ENCODE measurements at places on chromosomes 2 and 18.

DNA sequence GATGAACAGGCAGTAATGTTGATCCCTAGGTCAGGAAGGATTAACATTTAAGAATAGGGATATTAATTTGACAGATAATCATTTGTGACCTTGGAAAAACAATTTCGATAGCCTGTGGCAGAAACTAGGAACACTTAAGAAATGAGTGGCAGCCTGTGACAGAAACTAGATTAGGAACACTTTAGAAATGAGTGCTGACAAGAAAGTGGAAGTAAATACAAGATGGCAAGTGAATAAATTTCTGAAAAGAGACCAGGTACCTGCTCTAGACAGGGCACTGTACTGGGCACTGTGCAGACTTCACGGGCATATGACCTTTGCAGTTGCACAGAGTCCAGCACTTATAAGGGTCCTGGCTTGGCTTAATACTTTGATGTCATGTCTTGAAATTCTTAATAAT is 5.5 kb upstream of the HNRNPA3 start:
- DNase-seq: no peak

- no peak for DNase-seq
Measured at GRCh38 chr2:207260947-207261346, 95.2 kb upstream of the KLF7 start.

GRCh38 chr18:79389689-79390088 is 6.0 kb upstream of the NFATC1 start:
- no peak for DNase-seq

GRCh38 chr2:170354388-170354787 is 176.4 kb downstream of the MYO3B start:
- no peak for DNase-seq

DNA sequence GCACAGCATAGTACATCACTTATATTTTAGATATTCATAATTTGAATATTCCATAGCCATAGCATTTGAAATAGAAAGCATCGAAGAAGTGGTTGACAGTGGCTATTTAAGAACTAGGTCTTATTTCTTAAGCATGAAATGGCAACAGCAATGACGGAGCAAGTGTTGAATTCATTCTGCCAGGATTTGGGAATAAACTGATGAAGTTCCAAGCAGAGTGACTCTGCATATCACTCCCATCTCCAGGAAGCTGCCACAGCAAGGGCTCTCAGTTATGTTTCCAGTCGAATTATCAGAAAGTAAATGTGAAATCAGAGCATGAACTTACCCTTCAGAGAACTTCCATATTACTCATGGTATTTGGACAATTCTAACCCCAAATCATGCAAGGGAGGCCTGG is 208.1 kb downstream of the IKZF2 start:
- no peak for DNase-seq

- DNase-seq: no peak
Measured at GRCh38 chr2:170307555-170308351, 129.8 kb downstream of the MYO3B start.

GRCh38 chr2:9740382-9741073 is 102.7 kb upstream of the TAF1B start:
- no peak for DNase-seq

- DNase-seq: no peak
Measured at GRCh38 chr2:102256874-102257462, 54.4 kb upstream of the IL1RL1 start.

DNA sequence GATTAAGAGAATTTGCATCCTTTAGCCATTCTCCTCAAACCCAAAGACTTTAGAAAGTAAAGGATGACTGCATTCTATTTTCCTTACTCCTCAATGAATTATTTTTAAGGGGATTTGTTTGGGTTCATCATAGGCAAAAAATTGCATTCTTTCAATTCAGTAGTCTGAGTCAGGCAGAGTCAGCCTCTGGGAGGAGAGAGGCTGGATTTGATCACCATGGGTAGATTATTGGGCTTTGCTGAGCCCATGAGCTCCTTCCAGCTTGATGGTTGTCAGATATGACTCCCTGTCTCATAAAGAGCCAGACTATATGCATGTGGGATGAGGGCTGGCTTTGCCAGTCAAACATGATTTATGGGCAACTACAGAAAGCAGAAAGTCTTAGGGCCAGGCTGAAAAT is 101.2 kb downstream of the KCNS3 start:
- DNase-seq: no peak

GRCh38 chr2:226073496-226074160 is 674.1 kb downstream of the NYAP2 start:
- no peak for DNase-seq

- DNase-seq: no peak
Measured at GRCh38 chr2:160828076-160828475, 332.2 kb upstream of the TANK start.

- no peak for DNase-seq
Measured at GRCh38 chr2:23452853-23453420, 68.0 kb downstream of the KLHL29 start.

DNA sequence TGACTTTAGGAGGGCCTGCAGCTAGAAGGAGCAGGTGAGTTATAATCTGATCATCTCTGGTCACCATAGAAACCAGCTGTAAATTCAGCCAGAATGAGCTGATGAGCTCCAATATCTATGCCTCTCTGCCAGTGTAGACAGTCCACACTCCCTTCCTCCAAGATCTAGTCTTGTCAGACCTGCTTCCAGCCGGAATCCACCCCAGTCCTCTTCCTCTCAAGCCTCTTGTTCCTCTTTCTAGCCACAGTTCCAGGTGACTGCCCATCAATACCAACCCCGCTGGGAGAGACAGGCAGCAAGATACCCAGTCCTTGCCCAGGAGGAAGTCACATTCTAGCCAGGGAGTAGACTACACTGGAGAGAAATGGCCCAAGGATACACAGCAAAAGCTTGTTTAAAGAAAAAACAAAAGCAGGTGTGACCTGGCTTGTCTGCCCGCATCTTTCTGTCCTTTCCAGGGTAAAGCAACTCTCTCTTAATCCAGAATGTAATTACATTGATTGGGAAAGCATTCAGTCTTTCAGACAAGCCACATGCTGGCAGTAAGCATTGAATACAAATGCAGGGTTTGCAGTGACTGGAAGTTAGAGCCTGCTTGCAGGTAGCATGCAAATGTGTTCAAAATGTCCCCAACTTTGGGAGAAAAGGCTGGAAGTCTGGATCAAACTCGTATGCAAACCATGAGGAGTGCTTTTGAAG is 9.0 kb upstream of the SLC35F6 start:
- no peak for DNase-seq

DNA sequence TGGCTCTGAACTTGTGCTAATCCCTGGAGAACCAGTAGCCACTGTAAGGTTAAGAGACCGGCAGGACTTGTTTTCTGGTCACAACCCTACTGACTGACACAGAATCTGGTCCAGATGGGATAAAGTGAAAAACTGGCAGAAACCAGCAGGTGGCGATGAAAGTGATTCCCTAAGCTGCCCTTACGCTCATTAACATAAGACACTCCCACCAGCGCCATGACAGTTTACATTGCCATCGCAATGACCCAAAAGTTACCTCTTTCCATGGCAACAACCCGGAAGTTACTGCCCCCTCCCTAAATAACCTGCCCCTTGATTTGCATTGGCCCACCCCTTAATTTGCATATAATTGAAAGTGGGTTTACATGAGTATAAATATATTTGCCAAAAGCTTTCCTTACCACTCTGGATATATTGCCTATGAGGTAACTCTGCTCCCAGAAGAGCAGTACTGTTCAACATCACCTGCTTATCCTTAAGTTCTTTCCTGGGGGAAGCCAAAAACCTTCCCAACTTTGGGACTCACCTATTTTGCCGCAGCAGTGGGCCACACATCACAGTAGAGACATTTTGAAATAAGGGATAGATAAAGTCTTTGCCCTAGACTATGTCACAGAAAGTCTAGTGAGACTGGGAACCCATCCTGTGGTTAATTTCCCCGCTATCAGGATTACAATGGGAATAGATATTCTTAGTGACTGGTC is 35.8 kb upstream of the AFF3 start:
- no peak for DNase-seq

DNA sequence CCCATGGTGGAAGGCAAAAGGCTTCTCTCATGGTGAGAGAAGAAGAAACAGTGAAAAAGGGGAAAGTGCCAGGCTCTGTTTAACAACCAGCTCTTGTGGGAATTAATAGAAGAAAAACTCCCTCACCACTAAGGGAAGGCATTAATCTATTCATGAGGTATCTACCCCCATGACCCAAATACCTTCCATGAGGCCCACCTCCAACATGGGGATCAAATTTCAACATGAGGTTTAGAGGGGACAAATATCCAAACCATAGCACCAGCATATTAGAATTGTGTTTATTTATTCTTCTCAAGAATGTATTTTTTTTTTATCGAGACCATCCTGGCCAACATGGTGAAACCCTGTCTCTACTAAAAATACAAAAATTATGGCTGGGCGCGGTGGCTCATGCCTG is 4.9 kb upstream of the CFLAR start:
- no peak for DNase-seq

DNA sequence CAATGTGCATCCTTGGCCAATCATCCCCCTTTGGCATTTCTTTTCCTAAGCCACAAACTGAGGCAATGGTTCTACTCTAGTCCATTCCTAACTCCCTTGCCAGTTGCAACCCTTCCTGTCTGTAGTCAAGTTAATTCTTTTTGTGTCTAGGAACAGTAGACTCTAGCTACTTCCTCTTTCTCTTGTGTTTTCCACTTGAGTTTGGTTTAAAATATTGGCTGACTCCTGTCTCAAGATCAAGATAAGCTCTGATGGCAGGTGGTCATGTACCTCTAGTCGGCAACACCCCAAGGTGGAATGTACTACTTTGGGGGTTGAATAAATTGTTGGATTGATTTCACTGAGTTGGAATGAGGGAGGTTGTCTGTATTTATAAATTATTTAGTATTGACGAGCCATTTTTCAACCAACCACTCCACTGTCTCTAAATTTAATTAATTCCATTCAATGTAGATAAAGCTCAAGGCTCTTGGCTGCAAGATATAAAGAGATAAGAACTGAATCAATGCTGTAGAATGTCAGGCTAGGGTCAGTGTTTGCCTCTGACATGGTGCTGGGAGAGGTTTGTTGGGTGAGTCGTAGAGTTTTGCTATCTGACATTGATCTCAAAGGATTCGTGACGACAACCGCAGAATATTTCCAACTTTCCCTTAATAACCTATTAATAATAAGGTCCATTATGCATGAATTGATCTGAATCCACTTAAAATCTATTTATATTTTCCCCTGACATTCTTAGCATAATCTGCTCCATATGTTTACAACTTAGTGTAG is 188.7 kb upstream of the APCDD1 start:
- no peak for DNase-seq

DNA sequence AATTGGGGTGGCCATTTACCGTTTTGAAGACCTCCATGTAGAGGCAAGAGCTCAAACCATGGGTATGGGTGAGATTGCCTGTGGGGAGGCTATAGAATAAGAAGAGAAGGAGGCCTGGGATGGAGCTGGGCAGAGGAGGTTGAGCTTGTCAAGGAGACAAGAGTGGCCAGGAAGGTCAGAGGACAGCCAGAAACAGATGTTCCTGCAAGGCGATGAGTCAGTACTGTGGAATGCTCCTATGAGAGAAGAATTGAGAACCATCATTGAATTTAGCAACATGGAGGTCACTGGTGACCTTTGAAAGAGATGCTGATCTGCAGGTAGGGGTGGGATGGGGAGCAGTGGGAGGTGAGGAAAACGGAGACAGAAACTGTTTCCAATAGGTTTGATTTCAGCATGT is 3.5 kb downstream of the ACSL3 start:
- no peak for DNase-seq

GRCh38 chr18:55863876-55864275 is 275.9 kb upstream of the TCF4 start:
- no peak for DNase-seq

- no peak for DNase-seq
Measured at GRCh38 chr2:162091325-162092007, 17.5 kb upstream of the DPP4 start.

GRCh38 chr2:127313406-127313805 is 19.5 kb upstream of the ERCC3 start:
- DNase-seq: no peak

DNA sequence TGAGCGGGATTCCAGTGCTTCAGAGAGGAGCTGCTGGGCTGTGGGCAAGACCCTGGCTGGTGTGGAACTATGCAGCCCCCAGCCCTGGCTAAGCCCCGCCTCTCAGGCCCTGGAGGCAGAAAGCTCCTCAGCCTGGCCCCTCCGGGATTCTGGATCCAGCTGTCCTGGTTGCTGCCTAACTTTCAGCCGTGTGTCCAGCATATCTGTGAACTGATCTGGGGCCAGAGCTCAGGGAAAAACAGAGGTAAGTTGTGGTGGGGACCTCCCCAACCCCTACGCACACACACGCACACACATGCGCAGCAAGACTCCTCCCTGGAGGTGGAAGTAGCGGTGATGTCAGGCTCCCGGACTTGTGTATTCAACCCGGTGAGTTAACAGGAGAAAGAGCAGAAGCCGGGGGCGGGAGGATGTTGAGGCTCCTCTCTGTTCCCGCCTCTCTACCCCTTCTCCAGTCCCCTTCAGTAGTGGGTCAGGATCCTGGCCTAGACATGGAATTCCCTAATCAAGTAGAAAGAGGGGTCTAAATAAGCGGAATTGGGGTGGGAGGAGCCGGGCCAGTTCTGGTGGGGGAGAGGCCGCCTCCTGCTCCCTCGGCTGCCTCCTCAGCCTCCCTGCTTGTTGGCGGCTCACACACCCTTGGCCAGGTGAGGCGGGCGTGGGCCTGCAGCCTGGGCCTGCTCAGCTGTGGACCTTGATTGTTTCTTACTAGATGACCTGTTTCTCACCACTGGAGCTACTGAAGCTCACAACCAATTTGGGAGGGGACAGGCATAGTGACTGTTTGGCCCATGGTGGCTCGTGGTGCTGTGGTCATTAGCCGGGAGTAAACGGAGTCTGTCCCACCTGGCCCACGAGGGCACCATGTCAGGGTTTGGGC is 33.4 kb downstream of the SIX2 start:
- no peak for DNase-seq

DNA sequence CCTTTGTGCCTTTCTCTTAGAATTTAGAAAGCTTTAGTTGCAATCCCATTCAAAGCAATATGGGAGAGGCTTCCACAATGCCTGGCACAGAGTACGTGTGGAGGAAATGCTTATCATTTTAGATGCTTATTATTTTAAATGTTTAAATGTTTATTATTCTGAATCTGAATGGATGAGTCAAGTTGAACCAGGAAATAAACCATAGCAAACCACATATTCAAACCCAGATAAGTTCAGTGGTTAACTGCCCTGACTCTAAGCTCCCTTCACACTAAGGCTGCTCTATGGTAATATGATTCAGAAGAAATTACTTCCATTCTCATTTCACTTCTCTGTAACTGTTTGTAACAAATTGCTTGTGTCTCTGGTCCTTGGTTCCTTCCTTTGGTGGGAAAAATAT is 5.2 kb upstream of the PPP4R1 start:
- no peak for DNase-seq

- DNase-seq: no peak
Measured at GRCh38 chr2:115299199-115299598, 856.8 kb downstream of the DPP10 start.

Data from stimulated activated CD4-positive, alpha-beta T cell treated with anti-CD3 and anti-CD28 coated beads, Interleukin-2, amount 100 ng/mL, for 4 hours (primary cell).